ENCODE measurements at places on chromosomes 7 and 10. TPM values are rescaled to one million over a fixed set of nuclear protein-coding genes. Genes with fewer than 3 reads are reported as not detected.

DNA sequence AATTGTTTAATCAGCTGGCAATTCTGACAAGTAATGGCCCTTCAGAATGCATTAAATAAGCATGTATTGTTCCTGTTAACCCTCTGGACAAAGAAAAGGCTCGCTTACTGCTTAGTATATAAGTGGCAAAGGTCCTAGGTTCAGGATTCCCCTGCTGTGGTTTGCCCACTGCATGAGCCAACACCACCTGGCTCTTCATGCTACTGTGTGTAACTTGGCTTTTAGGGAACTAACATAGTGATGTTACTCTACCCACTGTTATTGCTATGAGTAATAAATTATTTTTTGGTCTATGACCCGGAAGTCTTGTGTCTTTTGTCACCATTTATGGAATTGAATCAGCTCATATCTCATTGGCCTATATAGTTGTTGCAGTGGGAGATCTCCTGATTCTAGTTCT, 791.7 kb upstream of the PHF14 start:
- no peak overlapping the region for H3K27ac ChIP-seq
- H3K36me3 ChIP-seq: no peaks in the 10 kb centered on the region
- no peak for DNase-seq
- no peaks in the 10 kb centered on the region for H3K27me3 ChIP-seq

DNA sequence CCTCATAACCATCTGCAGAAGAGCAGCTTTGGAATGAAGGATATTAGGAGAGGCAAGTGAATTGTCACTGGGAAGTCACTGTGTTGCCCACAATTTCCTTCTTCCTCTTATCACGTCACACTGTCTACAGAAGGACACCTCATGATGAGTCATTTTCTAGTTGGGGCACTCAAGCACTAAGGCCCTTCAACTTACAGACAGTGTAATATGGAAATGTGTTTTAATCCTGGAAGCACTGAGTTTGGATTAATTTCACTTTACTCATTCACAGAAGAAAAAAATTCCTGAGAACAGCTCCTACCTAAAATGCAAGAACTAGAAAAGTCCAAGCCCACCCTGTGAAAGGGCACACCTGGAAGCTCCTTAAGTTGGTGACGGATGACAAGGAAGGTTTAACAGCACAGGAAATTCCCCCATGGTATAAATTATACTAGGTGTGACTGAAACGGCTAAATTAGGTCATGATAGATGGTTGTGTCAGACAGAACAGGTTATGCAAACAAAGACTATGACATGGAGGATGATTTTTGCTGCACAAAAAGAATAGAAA, 56.6 kb downstream of the PARD3 start:
- H3K4me3 ChIP-seq: no peak overlapping the region
- no peaks in the 10 kb centered on the region for H3K36me3 ChIP-seq
- H3K27me3 ChIP-seq: no peaks in the 10 kb centered on the region

DNA sequence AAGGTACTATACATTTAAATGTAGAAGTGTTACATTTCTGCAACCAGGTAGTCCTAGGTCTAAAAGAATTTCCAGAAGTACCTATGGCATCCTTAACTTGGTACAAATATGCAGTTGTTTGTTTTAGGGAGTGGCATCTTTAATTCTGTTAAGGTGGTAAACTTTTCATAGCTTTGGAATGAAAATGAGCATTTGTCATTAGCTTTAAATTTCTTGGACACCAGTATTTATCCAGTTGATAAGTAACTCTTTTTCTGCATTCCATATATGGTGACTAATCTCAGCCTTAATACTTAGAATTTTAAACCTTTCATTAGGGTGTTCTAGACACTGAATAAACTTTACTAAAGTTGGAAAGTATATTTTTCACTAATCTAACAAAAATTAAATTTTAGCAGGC, 10.8 kb downstream of the SLF2 start:
- no peak for DNase-seq
- H3K27me3 ChIP-seq: no peaks in the 10 kb centered on the region
- no peaks in the 10 kb centered on the region for H3K36me3 ChIP-seq
- no peaks in the 10 kb centered on the region for H3K4me1 ChIP-seq

DNA sequence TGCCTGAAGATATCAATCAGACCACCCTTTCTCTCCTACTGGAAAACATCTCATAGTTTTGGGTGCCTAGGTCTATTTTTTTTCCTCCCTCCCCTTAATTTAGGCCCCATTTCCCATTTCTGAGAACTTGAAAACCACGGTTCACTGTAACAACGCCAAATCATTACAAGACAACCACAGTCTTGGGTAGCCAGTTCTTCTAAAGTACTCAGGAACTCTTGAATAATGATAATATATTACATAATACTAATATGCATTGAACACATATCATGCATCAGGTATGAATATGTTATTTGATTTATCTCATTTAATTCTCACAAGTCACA, 185.1 kb upstream of the ADO start:
- no peaks in the 10 kb centered on the region for H3K36me3 ChIP-seq
- no peak overlapping the region for H3K27ac ChIP-seq
- no peak for DNase-seq
- H3K4me3 ChIP-seq: no peak overlapping the region
- no peaks in the 10 kb centered on the region for H3K27me3 ChIP-seq

GRCh38 chr7:118777308-118777707, 552.8 kb downstream of the ANKRD7 start:
- H3K4me1 ChIP-seq: no peaks in the 10 kb centered on the region
- no peak overlapping the region for H3K27ac ChIP-seq

GRCh38 chr10:124092250-124092859, 1.0 kb downstream of the CHST15 start:
- H3K27ac ChIP-seq: peak overlapping the region; percentile 81
- no peaks in the 10 kb centered on the region for H3K36me3 ChIP-seq
- H3K27me3 ChIP-seq: peaks cover 29% of the 10 kb centered on the region
- H3K4me1 ChIP-seq: no peaks in the 10 kb centered on the region
- peak overlapping the region; percentile 72 for H3K4me3 ChIP-seq

DNA sequence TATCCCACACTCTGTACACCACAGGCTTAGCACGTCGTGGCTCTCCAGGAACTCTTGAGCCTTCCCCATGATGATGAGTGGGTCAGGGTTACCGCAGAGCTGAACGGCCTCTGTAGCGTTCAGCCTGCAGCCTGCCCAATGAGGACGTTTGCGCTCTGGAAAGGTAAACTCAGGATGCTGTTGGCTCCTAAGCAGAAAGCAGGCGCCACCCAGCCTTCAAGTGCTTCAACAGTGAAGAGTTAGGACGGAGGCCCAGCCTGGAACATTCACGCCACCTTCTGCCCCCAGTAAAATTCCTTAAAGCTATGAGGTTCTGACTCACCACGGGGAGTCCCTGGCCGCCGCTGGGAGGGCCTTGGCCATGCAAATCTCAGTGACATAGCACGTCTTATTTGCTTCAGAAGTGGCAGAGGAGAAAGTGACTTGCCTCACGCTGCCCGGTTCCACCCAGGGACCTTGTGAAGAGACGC, 161.5 kb upstream of the SH2B2 start:
- no peaks in the 10 kb centered on the region for H3K4me1 ChIP-seq
- peak; percentile 51 for DNase-seq
- no peak overlapping the region for H3K4me3 ChIP-seq
- no peak overlapping the region for H3K27ac ChIP-seq
- no peaks in the 10 kb centered on the region for H3K27me3 ChIP-seq

The SLC18A3 gene
- total RNA-seq: not detected

The MBL2 gene
- not detected for total RNA-seq

The ADRB1 gene
- 36.0 TPM for total RNA-seq

The EFCAB10 gene
- total RNA-seq: not detected

The POLL gene
- total RNA-seq: 18.0 TPM

Measured in heart right ventricle (tissue), 16 donors.